ENCODE measurements at places on chromosomes 13 and 19. TPM values are rescaled to one million over a fixed set of nuclear protein-coding genes. Genes with fewer than 3 reads are reported as not detected.
A peak's percentile ranks its signal among the peaks of the same experiment; 100 is the strongest.

DNA sequence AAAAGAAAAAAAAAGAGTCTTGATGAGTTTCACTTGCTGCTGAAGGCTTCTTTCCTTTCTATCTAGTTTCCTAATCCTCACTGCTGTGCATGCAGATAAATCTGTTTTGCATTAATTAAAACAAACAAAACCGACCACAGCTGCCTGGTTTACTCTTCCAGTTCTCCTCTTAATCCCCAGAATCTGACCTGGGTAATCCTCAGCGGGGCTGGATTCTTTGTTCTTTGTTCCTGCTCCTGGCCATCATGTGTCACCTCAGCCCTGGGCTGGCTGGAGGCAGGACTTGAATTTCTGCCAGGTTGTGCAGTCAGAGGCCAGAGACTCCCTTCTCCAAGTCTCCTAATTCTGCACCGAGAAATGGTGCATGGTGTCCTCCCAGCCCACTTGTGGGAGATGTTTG, 52.2 kb upstream of the CYP4F8 start:
- no peak for DNase-seq

- DNase-seq = no peak
These were observed 1550.9 kb downstream of the PCDH9 start for GRCh38 chr13:65679240-65679639.

GRCh38 chr19:49336482-49337266, 1.5 kb downstream of the CD37 start:
- no peak for DNase-seq

DNA sequence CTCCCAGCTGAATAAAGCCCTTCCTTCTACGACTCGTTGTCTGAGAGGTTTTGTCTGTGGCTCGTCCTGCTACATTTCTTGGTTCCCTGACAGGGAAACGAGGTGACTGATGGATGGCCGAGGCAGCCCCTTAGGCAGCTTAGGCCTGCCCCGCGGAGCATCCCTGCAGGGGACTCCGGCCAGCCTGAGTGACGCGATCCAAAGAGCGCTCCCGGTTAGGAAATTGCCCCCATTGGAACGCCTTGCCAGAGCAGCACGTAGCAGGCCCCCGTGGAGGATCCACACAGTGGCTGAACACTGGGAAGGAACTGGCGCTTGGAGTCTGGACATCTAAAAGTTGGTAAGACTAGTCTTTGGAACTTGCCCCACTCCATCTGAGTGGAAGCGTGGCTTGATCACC, 296.8 kb upstream of the SGCG start:
- DNase-seq = no peak

GRCh38 chr13:48401480-48401879, 11.4 kb downstream of the LPAR6 start:
- DNase-seq = no peak

GRCh38 chr13:109787135-109787954, 962 bp upstream of the IRS2 start:
- no peak for DNase-seq

GRCh38 chr13:101739382-101740178, 287.1 kb downstream of the ITGBL1 start:
- no peak for DNase-seq

GRCh38 chr19:32403291-32403995, 2.1 kb upstream of the DPY19L3 start:
- no peak for DNase-seq

- no peak for DNase-seq
These were observed 17.8 kb downstream of the POP4 start for GRCh38 chr19:29623726-29624488.

- DNase-seq = no peak
These were observed 5.3 kb upstream of the ACTN4 start for GRCh38 chr19:38642176-38642575.

GRCh38 chr19:17834350-17835181, 13.2 kb downstream of the JAK3 start:
- DNase-seq = no peak

DNA sequence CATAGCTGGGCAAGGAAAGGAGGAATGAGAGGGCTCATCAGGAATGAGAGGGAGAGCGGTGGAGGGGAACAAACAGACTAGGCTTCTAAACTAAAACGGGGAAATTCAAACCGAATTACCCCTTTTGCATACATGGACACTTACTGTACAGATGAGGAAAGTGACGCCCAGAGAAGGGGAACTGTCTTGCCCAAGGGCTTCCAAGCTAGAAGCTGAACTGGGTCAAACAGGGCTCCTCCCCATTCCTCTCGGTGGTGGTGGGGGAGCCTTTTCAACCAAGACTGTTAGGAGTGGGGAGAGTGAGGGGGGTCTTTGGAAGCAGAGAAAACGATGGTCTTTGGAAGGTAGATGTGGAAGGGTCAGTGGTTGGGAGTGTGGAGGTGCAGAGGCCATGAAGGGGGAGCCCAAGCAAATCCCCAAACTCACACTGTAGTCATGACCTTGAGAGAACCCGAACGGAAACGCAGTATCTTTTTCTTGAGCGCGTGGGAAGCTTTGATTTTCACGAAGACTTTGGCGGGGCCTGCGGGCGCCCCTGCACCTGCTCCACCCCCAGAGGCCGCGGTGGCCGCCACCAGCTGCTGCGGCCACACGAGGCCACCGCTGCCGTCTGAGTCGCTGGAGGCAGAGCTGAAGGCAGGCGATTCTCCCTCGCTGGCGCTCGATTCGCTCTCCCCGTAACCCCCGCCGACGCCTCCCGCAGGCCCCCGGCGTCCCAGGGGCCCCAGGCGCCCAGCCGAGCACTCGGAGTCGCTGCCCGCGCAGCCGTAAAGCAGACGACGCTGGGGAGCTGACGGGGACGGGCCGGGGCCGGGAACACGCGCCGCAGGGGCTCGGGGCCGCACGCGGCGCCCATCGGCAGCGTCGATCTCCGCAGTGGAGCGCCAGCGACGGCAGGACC, 12.3 kb upstream of the GNG8 start:
- no peak for DNase-seq

DNA sequence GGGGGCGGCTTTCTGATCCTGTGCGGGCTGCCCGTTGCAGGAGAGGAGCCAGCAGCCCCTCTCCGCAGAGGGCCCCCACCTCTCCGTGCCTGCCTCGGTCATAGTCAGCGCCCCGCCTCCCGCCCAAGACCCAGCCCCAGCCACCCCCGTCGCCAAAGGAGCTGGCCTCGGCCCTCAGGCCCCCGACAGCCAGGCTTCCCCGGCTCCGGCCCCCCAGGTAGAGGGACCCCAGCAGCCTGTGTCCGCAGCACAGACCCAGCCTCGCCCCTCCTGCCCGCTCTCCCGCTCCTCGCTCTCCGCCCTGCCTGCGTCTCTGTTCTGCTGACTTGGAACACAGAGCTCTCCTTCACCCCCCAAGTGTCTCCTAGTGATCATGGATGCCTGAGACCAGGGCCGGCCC, 31.3 kb upstream of the EHD2 start:
- no peak for DNase-seq

- no peak for DNase-seq
These were observed 572.5 kb downstream of the LIG4 start for GRCh38 chr13:107642831-107643230.

GRCh38 chr13:81017513-81018152, 676.7 kb upstream of the SPRY2 start:
- peak; percentile 46 for DNase-seq

GRCh38 chr13:24282256-24282655, 27.1 kb upstream of the C1QTNF9 start:
- no peak for DNase-seq

DNA sequence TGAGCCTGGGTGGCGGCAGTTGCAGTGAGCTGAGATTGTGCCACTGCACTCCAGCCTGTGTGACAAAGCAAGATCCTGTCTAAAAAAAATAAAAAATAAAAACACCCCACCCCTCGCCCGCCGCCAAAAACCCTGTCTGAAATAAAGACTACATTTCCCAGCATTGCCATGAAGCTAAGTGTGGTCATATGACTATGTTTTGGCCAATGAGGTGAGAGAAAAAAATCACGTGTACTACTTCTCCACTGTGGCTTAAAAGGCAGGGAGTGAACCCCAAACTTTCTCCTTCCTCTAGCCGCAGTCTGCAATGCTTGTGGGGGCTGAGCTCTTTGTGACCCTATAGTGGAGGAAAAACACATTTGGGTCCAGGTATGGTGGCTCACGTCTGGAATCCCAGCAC, 54.9 kb downstream of the COLGALT1 start:
- no peak for DNase-seq

- DNase-seq = no peak
These were observed 618.4 kb upstream of the SLITRK5 start for GRCh38 chr13:87052731-87053130.

GRCh38 chr13:36108954-36109353, 22.2 kb downstream of the DCLK1 start:
- no peak for DNase-seq

- no peak for DNase-seq
These were observed 108.4 kb upstream of the NBEA start for GRCh38 chr13:34833562-34834182.

GRCh38 chr19:41994994-41995958, 1.2 kb upstream of the ATP1A3 start:
- no peak for DNase-seq

- no peak for DNase-seq
These were observed 79.2 kb upstream of the C13orf46 start for GRCh38 chr13:114053026-114053425.

- no peak for DNase-seq
These were observed 33.1 kb upstream of the MTIF3 start for GRCh38 chr13:27483421-27483820.

DNA sequence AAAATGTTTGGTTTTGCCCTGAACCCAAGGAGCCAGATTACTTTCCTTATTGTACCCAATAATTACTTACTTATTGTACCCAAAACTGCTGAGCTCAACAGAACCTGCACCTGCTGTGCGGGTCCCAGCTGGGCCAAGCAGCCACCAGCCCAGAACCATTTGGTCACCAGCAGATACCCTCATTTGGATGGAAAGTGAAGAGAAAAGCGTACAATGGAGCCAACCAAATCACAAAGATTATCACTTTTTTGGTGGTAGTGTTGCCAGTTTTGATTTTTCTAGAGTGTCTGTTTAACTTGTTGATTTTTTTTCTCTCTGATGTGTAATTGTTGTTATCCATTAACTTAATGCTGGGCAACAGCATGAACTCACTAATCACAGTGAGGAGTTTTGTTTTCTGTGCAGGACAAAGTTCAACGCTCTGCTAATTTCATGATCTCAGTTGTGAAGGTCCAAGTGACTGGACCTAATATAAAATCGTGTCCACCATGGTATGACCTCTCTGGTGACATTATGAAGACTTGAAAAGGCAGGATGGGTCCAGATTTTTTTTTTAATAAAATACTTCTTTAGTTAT, 23.8 kb downstream of the SPATA13 start:
- DNase-seq = no peak

GRCh38 chr19:48696353-48697010, 711 bp downstream of the FUT2 start:
- no peak for DNase-seq

GRCh38 chr19:56111601-56112312, 9.3 kb downstream of the ZNF787 start:
- DNase-seq = no peak

- no peak for DNase-seq
These were observed 8.2 kb upstream of the ZNF177 start for GRCh38 chr19:9354651-9355050.

Gene PNMA8C
- polyA plus RNA-seq = 0.73 TPM

Gene CRX
- 0.05 TPM for polyA plus RNA-seq

Gene MBD3L2
- polyA plus RNA-seq = not detected

Gene BEST2
- not detected for polyA plus RNA-seq

Gene CCDC70
- not detected for polyA plus RNA-seq

Gene APOC4
- polyA plus RNA-seq = not detected

Gene CBLC
- polyA plus RNA-seq = not detected

Measured in forelimb muscle (tissue), 1 donor.